Urinary bladder (tissue), 4 donors: ENCODE measurements at places on chromosomes 2 and 18. TPM values are rescaled to one million over a fixed set of nuclear protein-coding genes. Genes with fewer than 3 reads are reported as not detected.

GRCh38 chr2:109499566-109499965, 114.2 kb downstream of the SEPTIN10 start:
- DNase-seq: peak; percentile 57

ATP6V1B1 gene
- polyA plus RNA-seq: 0.27 TPM

CGREF1 gene
- 1.0 TPM for polyA plus RNA-seq

- DNase-seq: no peak
Measured at GRCh38 chr2:174599310-174599921, 1.8 kb upstream of the WIPF1 start.

CYP27A1 gene
- 41.1 TPM for polyA plus RNA-seq

DNA sequence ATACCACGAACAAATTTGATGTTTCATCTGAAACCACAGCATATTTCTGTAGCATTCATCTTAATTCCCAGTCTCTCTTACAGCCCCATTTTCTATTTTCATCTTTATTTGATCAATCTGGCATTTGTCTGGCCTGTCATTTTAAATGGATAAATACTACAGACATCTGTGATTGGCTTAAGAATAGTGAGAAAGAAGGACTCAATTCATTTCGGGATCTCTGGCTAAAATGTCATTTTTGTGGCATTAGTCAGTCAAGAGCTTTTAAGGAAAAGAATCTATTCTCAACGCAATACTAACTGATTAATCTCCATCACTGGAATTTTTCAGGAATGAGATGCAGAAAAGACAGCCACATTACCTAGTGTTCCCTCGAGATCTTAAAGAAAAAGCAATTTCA, 585.9 kb downstream of the IRS1 start:
- DNase-seq: no peak

GRCh38 chr2:236670235-236670620, 100.6 kb downstream of the ACKR3 start:
- no peak for DNase-seq

DNA sequence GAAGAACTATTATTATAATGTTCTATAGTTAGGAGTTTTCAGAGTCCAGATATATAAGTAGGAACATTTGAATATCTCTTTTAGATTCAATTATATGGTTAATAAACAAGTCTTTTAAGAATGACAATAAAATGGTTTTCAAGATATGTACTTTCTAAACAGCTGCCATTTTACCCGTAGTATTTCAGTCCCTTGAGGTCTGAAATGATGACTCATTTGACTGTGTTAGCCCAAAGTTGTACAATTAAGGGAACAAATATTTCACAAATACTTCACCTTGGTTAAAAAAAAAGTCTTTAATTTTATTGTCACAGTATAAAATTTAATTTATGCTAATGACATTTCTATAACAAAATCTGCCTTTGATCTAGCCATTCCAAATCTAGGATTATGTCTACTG, 91.6 kb upstream of the TANK start:
- DNase-seq: no peak

DNA sequence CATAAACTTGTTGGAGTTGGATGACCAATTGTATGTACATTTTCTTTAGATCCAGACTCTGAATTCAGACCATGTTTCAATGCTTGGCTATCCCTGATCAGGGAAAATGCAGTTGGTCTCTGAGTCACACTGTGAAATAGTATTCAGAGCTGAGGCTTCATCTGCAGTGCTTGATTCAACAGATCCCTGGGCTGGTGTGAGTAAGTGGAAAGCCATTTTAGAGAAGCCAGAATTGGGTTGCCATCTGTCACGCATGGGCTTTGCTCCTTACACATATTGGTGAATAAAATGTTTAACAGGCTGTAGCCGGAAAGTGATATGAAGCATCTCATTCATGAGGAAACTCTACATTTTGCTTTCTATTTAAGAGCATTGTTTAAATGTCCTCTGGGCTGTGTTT, 50.0 kb upstream of the ACYP2 start:
- DNase-seq: no peak

HAUS1 gene
- polyA plus RNA-seq: 24.4 TPM

DNA sequence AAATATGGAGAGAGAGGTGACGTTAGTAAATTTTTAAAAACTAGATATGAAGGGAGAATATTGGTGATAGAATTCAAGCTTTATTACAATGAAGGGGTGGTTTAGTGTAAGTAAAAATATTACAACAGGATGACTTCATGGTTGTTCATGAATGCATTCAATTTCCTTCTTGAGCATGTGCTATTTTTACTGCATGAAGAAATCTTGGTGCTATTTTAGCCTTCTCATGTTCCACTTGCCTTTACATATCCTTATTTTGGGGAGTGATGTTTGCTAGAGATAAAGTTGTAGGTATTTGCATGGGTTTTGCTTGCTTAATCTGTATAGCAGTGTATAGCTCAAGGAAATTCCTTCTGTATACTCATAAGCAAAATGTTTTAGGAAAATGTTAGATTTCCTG, 195.0 kb upstream of the MMADHC start:
- no peak for DNase-seq

- no peak for DNase-seq
Measured at GRCh38 chr2:59456285-59456684, 1097.2 kb downstream of the BCL11A start.

REEP1 gene
- 39.5 TPM for polyA plus RNA-seq

DNA sequence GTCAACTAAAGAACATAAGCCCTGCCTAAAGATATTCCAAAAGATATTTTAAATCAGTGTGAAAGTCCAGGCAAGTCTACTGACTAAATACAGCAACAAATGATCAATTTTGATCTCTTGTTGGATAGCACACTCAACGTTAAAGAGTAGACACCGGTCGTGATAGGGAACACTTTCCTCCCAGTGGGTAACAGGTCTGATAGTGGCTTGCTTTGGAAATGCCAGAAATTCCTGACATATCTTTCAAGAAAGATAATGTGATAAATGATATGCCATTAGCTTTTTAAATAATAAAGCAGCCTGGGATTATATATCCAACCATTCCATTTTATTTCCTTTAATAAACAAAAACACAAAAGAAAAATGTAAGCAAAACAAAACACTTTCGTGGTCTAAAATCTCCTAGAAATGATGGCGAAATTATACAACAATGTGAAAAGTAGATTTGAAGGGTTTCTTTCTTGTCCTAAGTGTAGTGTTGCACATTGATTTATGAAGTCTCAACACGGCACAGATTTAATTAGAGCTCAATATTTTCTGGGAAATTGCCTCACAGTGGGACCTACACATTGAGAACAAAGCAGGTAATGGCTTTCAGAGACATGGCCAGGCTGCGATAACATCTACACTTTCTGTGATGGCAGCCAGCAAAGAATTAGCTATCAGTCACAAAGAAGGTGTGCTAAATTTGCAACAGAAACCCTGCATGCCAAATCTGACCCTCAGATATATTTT, 158.6 kb downstream of the PPP1R1C start:
- no peak for DNase-seq

UGT1A3 gene
- polyA plus RNA-seq: 0.14 TPM

- no peak for DNase-seq
Measured at GRCh38 chr2:239299218-239299939, 101.4 kb downstream of the HDAC4 start.

- DNase-seq: no peak
Measured at GRCh38 chr2:129456691-129457090, 522.8 kb upstream of the RAB6C start.

NDUFB3 gene
- 63.4 TPM for polyA plus RNA-seq

DNA sequence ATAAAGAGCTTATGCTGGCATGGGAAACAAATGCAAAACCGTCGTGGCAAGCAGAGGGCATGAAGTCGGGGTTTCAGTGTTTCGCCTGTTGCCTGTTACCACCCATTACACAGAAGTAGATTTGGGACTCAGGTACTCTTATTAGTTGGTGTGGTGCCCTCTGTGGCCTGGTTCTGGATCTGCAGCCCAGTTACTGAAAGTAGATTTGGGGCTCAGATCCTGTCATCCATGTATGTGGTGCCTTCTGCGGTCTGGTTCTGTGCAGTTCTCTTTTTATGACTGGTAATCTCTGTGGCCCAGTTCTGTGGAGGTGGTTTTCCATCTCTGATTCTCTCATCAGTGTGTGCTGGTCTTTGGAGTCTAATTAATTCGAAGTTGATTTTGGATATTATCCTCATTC, 45.2 kb downstream of the ADNP2 start:
- no peak for DNase-seq

TXNDC2 gene
- 0.08 TPM for polyA plus RNA-seq

DNA sequence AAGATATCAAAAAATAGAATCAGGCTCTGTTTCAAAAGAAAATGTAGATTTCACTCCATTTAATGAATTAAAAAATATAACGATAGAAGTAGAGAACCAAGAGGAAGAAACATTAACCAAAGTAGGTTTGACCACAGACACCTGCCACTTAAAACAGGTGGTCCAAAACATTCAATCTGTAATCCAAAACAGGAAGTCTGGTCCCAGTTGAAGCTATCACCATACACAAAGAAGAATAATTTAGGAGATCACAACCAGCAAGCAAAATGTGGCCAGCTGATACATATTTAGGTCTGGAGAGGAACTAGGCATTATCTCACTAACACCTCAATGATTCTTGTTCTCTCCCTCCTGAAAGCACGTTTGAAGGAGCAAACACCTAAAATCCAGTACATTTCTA, 73.1 kb downstream of the FTCDNL1 start:
- no peak for DNase-seq

GRCh38 chr2:96510931-96511595, 5.9 kb upstream of the NEURL3 start:
- no peak for DNase-seq

TET3 gene
- polyA plus RNA-seq: 2.5 TPM

DNA sequence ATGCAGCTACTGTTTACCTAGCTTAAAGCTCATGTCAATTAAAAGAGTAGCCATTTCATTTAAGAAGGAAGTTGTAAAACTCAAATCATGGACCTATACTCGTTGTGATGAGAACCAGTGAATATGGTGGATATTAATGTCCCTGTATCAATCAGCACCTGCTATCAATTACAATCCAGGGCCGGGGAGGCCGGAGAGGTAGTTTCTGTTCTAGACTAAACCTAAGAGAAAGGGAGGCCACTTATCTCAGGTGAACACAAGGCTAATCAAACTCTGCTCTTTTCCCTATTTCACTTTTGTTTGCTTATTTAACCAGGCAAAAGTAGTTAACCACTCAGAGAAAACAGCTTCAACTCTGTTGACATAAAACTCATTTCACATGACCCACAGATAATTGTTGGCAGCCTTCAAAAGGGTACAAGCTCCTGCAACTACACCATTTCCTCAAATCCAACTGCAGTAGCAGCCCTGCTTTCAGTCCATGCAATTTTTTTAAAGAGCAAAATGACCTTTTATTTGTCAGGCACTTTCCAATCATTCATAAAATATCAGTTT, 27.8 kb upstream of the SLC9A2 start:
- DNase-seq: no peak

FAM110C gene
- polyA plus RNA-seq: 3.8 TPM

PAIP2B gene
- polyA plus RNA-seq: 4.2 TPM

GRCh38 chr2:17822445-17823117, 6.3 kb downstream of the MSGN1 start:
- DNase-seq: no peak

CFAP221 gene
- 0.09 TPM for polyA plus RNA-seq
